ENCODE measurements at places on chromosomes 1 and 21. TPM values are rescaled to one million over a fixed set of nuclear protein-coding genes. Genes with fewer than 3 reads are reported as not detected.

DNA sequence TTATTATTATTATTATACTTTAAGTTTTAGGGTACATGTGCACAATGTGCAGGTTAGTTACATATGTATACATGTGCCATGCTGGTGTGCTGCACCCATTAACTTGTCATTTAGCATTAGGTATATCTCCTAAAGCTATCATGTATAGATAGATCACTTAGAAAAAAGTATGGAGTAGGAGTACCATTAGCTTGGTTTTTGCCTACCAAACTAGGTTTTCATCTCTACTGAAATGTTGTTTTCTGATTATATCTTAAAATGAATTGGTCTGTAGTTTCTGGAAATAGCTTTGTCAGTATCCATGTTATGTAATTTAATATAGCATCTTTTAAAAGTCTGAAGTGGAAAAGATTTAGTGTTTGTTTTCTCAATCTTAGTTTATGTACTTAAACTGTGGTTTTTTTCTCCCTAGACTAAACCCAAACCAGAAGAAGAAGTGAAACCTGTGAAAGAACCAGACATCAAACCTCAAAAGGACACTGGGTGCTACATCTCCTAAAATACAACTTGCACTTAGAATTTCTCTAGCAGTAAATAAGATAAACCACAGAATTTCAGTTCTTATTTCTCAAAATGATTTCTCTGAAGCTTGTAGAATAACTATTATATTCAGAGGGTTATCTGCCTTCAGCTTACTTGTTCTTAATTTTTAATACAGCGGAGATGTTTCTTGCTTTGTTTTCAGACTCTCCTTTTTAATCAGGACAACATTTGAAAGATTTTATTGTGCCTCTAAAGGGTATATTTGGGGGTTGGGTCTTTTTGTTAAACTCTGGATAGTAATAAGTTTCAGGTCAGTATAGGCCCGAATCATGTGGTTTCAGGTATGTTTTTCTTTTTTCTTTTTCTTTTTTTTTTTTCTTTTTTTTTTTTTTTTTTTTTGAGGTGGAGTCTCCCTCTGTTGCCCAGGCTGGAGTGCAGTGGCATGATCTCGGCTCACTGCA, 4.5 kb upstream of the FAM177B start:
- H3K4me3 ChIP-seq: no peak overlapping the region
- H3K4me1 ChIP-seq: peaks cover 12% of the 10 kb centered on the region
- DNase-seq: no peak
- no peaks in the 10 kb centered on the region for H3K27me3 ChIP-seq
- H3K36me3 ChIP-seq: peaks cover 16% of the 10 kb centered on the region

DNA sequence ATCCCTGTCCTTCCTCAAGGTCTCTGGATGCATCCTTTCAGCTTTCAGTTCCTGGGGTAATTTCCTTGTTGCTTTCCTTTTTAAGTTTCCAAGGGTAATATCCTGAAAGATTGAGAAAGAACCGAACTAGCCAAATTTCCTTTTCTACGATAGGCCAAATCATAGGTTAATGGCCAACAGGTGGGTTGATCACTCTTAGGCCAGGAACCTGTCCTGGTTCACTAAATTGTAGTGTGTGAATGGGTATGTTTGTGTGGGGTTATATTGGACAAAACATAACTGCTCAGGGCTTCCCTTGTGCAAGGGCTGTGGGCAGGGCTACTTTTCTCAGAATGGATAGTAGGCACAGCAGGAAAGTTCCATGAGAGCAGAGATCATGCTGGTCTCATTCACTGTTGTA, 17.1 kb downstream of the UBE2T start:
- H3K27me3 ChIP-seq: no peaks in the 10 kb centered on the region
- no peak for DNase-seq
- no peak overlapping the region for H3K27ac ChIP-seq
- peaks cover 2% of the 10 kb centered on the region for H3K4me1 ChIP-seq
- H3K36me3 ChIP-seq: peaks cover 4% of the 10 kb centered on the region
- no peak overlapping the region for H3K4me3 ChIP-seq

- H3K4me3 ChIP-seq: no peak overlapping the region
- no peak for DNase-seq
- no peaks in the 10 kb centered on the region for H3K36me3 ChIP-seq
- H3K27ac ChIP-seq: no peak overlapping the region
- no peaks in the 10 kb centered on the region for H3K27me3 ChIP-seq
Observed at GRCh38 chr1:176795929-176796328, 333.0 kb downstream of the PAPPA2 start.

GRCh38 chr1:31407029-31407626, 5.9 kb upstream of the SERINC2 start:
- no peak overlapping the region for H3K27ac ChIP-seq
- H3K36me3 ChIP-seq: no peaks in the 10 kb centered on the region
- no peak overlapping the region for H3K4me3 ChIP-seq
- H3K27me3 ChIP-seq: peaks cover 30% of the 10 kb centered on the region
- no peak for DNase-seq

- no peaks in the 10 kb centered on the region for H3K4me1 ChIP-seq
- no peak overlapping the region for H3K27ac ChIP-seq
- H3K4me3 ChIP-seq: no peak overlapping the region
Observed at GRCh38 chr1:5242850-5243249, 588.4 kb downstream of the AJAP1 start.

DNA sequence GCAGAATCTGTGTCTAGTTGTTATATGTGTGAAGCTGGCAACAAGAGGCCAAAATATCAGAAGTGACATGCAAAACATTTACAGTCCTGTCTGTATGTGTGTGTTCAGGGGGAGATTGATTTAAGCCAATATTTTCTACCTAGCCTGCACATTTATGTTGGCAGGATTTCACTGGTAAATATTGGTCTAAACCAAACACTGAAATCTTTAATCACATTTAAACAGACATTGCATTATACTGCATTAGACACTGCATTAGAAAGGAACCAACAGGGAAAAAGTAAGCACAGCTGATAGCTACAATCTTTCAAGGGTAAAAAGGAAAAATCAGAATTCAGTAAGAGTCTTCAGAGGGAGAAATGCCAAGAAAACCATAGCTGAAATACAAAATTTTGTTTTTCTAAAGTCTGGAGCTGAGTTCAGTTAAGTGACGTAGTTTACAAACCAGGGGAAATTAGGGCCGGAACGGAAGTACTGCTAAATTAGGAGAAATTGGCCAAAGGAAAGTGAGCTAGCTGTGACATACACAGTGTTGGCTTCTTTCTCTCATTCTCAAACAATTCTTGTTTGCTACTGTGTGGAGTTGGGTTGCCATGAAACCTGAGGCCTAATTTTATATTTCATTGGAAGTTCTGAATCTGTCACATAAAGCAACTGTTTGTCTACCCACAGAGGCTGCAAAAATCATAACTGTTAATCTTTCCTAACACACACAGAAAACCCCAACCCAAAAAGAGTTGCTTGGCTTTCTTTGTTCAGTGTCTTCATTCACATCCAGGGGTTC, 217.3 kb upstream of the SGIP1 start:
- peak overlapping the region; percentile 7 for H3K27ac ChIP-seq
- no peak for DNase-seq
- no peak overlapping the region for H3K4me3 ChIP-seq
- H3K4me1 ChIP-seq: peaks cover 3% of the 10 kb centered on the region

DNA sequence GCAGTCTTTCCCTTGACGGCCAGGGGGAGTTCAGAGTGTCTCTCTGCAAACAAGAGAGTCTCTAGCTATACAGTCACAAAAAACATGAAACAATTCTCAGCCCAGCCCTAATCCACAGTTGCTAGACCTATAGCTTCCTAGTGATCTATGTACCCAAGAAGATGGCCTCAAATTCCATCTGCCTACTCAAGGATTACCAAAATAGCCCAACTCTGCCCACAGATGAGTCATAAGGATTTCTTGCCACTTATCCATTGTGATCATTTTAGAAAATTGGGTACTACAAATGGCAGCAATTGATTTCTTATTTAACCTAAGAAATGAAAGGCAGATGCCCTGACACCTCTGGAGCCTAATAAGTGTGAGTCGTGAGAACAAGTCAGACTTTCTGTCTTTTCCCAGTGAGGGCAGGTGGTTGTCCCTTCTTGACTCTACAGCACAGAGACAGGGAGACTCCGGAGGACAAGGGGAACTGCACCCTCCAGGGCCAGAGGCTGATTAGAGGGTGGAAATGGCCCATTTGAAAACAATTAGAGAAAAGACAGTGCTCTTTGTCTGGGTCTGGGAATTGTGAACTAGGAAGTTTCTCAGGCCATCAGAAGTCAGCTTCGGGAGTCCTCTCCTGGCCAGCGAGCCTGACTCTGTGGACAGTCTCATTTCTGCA, 65.4 kb downstream of the ABCA4 start:
- no peak for DNase-seq
- peaks cover 12% of the 10 kb centered on the region for H3K27me3 ChIP-seq
- no peaks in the 10 kb centered on the region for H3K36me3 ChIP-seq
- no peak overlapping the region for H3K4me3 ChIP-seq
- peaks cover 2% of the 10 kb centered on the region for H3K4me1 ChIP-seq
- no peak overlapping the region for H3K27ac ChIP-seq

DNA sequence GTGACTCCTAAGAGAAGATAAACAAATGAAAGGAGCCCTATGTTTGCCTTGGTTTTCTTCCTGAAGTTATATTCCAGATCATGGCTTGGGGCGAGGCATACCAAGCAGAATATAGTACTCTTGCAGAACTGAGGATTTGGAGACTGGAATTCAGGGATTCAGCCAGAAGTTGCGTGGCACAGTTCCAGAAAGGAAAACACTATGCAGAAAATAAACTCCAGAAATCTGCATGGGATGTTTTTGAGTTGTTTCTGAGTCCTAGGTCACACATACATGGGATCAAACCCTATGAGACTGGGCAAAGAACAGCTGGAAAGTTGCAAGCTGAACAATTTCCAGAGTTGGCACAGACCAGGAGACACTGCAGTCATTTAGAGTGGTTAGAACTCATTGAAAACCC, 42.9 kb upstream of the IFFO2 start:
- peaks cover 8% of the 10 kb centered on the region for H3K36me3 ChIP-seq
- no peaks in the 10 kb centered on the region for H3K27me3 ChIP-seq
- H3K4me3 ChIP-seq: no peak overlapping the region
- no peak overlapping the region for H3K27ac ChIP-seq
- DNase-seq: no peak

GRCh38 chr1:115595279-115596079, 46.3 kb upstream of the VANGL1 start:
- no peak overlapping the region for H3K27ac ChIP-seq
- peak; percentile 45 for DNase-seq
- no peaks in the 10 kb centered on the region for H3K36me3 ChIP-seq
- H3K4me3 ChIP-seq: no peak overlapping the region
- H3K4me1 ChIP-seq: no peaks in the 10 kb centered on the region

DNA sequence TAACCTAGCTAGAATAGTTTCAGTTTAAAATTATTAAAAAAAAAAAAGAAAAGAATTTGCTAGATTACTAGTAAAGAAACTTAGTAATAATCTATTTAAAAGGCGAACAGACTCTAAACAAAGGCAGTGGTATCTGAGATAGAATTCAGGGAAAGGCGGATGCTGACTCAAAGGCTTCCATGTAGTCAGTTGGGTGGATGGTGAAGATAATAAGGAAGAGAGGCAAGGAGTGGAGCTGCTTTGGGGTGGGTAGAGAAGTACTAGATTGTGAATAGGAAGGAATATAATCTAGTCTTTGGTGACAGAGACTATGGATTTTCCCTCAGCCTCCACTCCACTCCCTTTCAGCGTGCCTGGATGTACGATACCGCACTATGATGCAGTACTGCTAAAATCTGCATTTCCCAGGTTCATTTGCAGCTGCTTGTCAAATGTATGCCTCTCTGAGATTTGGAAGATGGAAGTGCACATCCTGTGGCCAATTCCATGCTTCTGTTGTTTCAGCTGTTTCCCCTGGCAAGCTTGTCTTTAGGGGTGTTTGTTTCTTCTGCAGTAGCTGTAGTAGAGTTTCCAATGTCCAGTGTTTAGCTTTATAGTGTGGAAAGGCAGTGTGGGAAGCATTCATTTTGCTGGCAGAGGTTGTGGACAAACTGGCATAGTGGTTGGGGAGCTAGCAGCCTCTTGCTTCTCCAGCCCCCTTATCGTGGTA, 184.6 kb upstream of the NRIP1 start:
- H3K27me3 ChIP-seq: peaks cover 4% of the 10 kb centered on the region
- no peak overlapping the region for H3K27ac ChIP-seq
- no peak overlapping the region for H3K4me3 ChIP-seq
- H3K36me3 ChIP-seq: no peaks in the 10 kb centered on the region

The RIMS3 gene
- 1.9 TPM for total RNA-seq

The OLIG2 gene
- not detected for total RNA-seq

The PTGER3 gene
- not detected for total RNA-seq

The IFFO2 gene
- 21.7 TPM for total RNA-seq

The TP73 gene
- total RNA-seq: 0.58 TPM

The C1orf94 gene
- not detected for total RNA-seq

All from activated naive CD8-positive, alpha-beta T cell treated with anti-CD3 and anti-CD28 coated beads for 36 hours (primary cell).